Colonic mucosa (tissue), 4 donors: ENCODE measurements at places on chromosomes 3 and 15. TPM values are rescaled to one million over a fixed set of nuclear protein-coding genes. Genes with fewer than 3 reads are reported as not detected.

GRCh38 chr3:135248213-135248612, 453.2 kb downstream of the EPHB1 start:
- no peaks in the 10 kb centered on the region for H3K27me3 ChIP-seq
- no peak overlapping the region for H3K4me3 ChIP-seq
- DNase-seq = no peak
- no peaks in the 10 kb centered on the region for H3K4me1 ChIP-seq
- no peak overlapping the region for H3K27ac ChIP-seq
- no peaks in the 10 kb centered on the region for H3K36me3 ChIP-seq

DNA sequence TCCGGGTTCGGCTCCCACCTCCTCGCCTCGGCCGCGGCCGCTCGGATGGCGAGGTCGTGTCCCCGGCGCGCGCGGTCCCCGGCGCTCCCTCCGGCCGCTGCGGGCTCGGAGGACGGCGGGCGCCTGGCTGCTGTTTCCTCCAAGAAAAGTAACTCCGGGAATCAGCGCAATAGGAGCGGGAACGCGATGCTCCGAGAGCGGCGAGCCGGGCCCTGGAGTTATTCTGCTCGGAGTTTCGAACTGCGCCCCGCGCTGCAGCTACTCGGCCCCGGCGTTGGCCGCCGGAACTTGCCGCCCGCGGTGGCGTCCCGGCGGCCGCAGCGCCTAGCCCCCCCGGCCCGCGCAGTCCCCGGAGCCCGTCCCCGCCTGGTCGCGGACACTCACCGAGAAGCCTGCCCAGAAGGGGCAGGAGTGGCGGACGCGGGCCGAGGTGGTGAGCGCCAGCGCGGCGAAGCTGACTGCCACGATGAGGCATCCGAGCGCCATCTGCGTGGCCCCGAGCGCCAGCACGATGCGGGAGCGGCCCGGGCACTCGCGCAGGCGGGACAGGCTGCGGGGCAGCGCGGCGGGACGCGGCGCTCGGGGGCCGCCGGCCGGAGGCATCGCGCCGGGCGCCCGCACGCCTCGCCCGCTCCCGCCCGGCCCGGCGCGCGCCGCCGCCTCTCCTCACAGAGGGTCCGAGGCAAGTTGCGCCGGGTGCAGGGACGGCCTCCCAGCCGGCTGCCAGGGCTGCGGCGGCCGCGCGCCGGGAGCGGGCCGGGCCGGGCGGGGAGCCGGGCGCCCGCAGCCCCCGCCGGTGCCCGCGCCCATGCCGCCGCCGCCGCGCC, 251.9 kb downstream of the TJP1 start:
- no peaks in the 10 kb centered on the region for H3K4me1 ChIP-seq
- H3K36me3 ChIP-seq = no peaks in the 10 kb centered on the region
- H3K4me3 ChIP-seq = peak overlapping the region; percentile 55

GRCh38 chr3:25532431-25533162, 104.5 kb downstream of the RARB start:
- no peaks in the 10 kb centered on the region for H3K27me3 ChIP-seq
- no peaks in the 10 kb centered on the region for H3K4me1 ChIP-seq
- peak; percentile 45 for DNase-seq
- H3K27ac ChIP-seq = no peak overlapping the region
- H3K36me3 ChIP-seq = no peaks in the 10 kb centered on the region
- no peak overlapping the region for H3K4me3 ChIP-seq

DNA sequence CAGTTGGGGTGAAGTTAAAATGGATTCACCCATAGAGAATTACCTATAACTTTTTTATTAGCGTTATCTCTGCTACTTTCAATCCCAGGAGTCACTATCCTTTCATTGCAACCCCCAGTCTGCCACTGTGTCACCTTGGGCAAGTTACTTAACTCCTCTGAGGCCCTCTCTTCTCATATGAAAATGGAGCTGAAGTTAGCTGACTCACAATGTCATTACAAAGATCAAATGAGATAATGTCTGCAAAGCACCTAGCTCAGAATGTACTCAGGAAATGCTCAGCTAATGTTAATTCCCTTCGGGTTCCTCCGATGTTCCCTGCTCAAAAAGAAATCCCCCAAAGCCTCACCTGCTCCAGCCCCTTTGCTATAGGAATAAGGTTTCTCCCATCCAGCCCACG, 50.0 kb downstream of the TRIM42 start:
- H3K36me3 ChIP-seq = no peaks in the 10 kb centered on the region
- H3K27me3 ChIP-seq = no peaks in the 10 kb centered on the region
- no peak for DNase-seq
- no peak overlapping the region for H3K4me3 ChIP-seq

GRCh38 chr15:75801859-75802593, 41.2 kb upstream of the UBE2Q2 start:
- peaks cover 17% of the 10 kb centered on the region for H3K27me3 ChIP-seq
- H3K27ac ChIP-seq = no peak overlapping the region

DNA sequence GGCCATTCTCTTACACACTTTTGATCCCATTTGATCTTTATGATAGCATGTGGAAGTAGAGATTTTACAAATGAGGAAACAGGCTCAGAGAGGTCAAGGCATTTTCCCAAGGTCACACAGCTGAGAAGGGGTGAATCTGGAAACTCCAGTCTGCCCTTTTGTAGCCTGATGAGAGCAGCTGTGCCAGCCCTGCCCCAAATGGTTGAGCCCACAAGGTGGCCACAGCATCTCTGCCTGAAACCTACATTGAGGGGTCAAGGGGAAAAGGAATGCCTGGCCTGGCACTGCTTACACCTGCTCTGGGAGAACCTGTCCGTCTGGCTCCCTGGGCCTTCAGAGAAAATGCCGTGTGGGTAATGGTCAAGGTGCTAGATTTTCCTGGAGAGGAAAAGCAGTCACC, 200.2 kb upstream of the LINGO1 start:
- no peaks in the 10 kb centered on the region for H3K36me3 ChIP-seq
- no peak overlapping the region for H3K27ac ChIP-seq
- no peak for DNase-seq
- H3K4me3 ChIP-seq = no peak overlapping the region
- no peaks in the 10 kb centered on the region for H3K4me1 ChIP-seq

DNA sequence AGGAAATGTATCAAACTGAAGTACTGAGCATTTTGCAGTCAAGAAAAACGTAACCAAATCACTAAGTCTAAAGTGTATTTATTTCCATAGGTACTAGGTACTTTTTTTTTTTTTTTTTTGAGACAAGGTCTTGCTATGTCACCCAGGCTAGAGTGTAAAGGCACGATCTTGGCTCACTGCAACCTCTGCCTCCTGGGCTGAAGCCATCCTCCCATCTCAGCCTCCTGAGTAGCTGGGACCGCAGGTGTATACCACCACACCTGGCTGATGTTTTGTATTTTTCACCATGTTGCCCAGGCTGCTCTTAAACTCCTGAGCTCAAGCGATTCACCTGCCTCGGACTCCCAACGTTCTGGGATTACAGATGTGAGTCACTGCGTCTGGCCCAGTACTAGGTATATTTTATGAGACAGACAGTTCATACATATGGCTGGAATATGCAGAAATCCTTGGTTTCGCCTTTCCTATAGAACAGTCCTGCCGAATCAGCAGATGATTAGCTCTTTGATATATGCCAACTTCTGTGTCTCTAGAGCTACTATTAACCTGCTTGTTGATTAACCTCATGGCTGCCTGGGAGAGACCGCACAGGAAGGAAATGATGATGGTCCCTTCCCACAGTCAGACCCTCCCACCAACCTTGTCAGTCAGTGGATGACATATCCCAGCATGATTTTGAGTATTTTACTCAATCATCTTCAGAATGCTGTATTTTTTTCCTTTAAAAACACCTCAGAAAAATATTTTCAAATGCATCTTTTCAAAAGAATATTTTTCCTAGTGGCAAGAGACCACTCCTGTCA, 32.3 kb downstream of the TMOD3 start:
- no peak overlapping the region for H3K27ac ChIP-seq
- H3K4me3 ChIP-seq = no peak overlapping the region
- H3K4me1 ChIP-seq = no peaks in the 10 kb centered on the region
- H3K27me3 ChIP-seq = no peaks in the 10 kb centered on the region
- H3K36me3 ChIP-seq = peaks cover 10% of the 10 kb centered on the region
- no peak for DNase-seq

DNA sequence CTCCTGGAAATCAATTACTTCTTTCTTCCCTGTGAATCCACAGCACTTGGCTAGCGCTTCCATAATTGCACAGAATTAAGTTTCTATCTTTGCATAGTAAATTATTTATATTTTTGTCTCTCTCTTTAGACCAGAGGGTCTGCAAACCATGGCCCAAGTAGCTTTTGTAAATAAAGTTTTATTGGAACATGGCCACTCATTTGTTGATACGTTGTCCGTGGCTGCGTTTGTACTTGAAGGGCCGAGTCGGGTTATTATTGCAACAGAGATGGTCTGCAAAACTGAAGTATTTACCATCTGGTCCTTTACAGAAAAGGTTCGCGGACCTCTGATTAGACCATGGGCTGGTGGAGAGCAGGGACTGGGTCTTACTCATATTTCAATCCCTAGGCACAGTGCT, 102.5 kb downstream of the RPLP1 start:
- H3K4me1 ChIP-seq = peaks cover 4% of the 10 kb centered on the region
- no peaks in the 10 kb centered on the region for H3K36me3 ChIP-seq
- H3K27ac ChIP-seq = peak overlapping the region; percentile 24
- no peaks in the 10 kb centered on the region for H3K27me3 ChIP-seq
- H3K4me3 ChIP-seq = no peak overlapping the region
- DNase-seq = no peak

DNA sequence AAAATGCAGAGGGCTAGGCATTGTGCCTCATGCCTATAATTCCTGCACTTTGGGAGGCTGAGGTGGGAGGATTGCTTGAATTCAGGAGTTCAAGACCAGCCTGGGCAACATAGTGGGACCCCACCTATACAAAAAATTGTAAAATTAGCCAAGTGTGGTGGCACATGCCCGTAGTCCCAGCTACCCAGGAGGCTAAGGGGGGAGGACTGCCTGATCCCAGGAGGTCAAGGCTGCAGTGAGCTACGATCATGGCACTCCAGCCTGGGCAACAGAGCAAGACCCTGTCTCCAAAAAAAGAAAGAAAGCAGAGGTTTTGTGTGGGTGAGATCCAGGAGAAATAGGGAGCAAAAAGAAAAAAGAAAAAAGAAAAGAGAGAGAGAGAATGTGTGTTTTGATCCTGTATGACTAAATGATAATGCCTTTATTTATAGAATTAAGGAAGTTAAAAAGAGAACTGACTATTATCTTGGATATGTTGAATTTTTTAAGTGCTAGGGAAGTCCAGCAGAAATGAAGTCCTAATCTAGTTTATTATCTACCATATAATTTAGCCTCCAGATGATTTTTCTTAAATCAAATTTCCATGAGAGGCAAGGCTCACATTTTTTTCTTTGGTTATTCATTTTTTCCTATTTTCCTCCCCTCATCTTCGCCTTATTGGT, 4.8 kb downstream of the TTBK2 start:
- no peak overlapping the region for H3K27ac ChIP-seq
- no peak overlapping the region for H3K4me3 ChIP-seq
- H3K4me1 ChIP-seq = no peaks in the 10 kb centered on the region
- H3K27me3 ChIP-seq = no peaks in the 10 kb centered on the region

- H3K27me3 ChIP-seq = no peaks in the 10 kb centered on the region
- H3K4me1 ChIP-seq = no peaks in the 10 kb centered on the region
- no peaks in the 10 kb centered on the region for H3K36me3 ChIP-seq
- no peak overlapping the region for H3K4me3 ChIP-seq
- H3K27ac ChIP-seq = no peak overlapping the region
These were observed 799.7 kb downstream of the CADM2 start for GRCh38 chr3:85758442-85758841.

- no peaks in the 10 kb centered on the region for H3K36me3 ChIP-seq
- H3K27ac ChIP-seq = peak overlapping the region; percentile 63
- H3K27me3 ChIP-seq = no peaks in the 10 kb centered on the region
- no peaks in the 10 kb centered on the region for H3K4me1 ChIP-seq
- no peak for DNase-seq
- H3K4me3 ChIP-seq = peak overlapping the region; percentile 36
These were observed 141.1 kb downstream of the PGPEP1L start for GRCh38 chr15:98866511-98866910.

DNA sequence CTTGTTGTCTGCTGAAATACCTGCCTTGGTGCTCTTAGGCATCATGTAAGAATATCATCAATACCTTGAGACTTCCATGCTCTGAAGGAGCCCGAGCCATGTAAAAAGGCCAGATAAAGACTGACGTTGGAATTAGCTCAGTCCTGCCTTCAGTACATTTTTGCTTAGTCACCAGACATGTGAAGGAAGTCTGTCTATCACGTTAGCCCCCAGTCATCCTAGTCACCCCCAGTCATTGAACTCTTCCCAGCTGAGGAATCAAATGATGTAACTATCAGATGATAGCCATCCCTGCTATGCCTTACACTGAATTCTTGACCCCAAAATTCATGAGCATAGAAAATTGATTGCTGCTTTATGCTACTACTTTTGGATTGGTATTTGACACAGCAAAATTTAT, 351.2 kb upstream of the SGO1 start:
- H3K4me1 ChIP-seq = no peaks in the 10 kb centered on the region
- DNase-seq = no peak
- no peaks in the 10 kb centered on the region for H3K27me3 ChIP-seq
- no peaks in the 10 kb centered on the region for H3K36me3 ChIP-seq

DNA sequence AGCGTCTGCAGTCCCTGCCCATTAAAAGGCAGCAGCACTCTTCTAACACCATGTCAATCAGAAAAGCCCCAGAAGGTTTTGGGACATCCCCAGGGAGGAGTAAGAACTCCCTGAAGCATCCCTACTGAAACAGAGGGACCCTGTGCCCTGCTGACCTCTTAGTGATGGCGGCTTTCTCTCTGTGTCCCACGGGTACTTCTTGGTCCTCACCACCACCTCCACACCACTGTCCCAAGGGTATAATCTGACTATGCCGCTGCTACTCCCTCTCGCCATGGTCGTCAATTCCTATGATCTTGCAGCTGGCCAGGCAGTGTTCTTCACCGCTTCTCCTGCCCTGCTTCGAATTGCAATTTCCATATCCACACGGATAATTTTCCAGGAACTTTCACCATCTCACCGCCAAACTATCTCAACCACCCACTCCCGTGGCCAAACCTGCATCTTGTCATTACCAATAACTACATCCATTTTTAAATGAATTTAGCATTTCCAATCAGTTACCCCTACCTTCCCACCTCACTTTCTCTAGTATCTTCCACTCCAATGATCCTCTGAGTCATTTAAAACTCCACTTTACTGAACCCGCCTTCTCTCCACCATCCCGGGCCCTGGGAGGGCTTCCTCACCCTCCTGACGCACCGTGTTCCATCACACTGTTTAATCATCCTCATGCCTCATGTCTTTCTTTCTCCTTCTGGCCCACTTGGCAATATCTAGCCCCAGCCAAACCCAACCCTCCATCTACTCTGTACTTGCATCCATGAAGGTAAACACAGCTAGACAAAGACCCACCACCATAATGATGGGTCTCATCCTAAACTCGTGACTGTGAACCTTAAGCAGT, 23.7 kb downstream of the PRR23E start:
- H3K27me3 ChIP-seq = no peaks in the 10 kb centered on the region
- H3K4me3 ChIP-seq = no peak overlapping the region
- no peak overlapping the region for H3K27ac ChIP-seq
- no peaks in the 10 kb centered on the region for H3K36me3 ChIP-seq
- DNase-seq = no peak
- no peaks in the 10 kb centered on the region for H3K4me1 ChIP-seq

The CELSR3 gene
- total RNA-seq = 1.3 TPM

The MYRIP gene
- 6.3 TPM for total RNA-seq

The CYP8B1 gene
- 0.20 TPM for total RNA-seq

The BFSP2 gene
- total RNA-seq = not detected

The ANKDD1A gene
- 0.32 TPM for total RNA-seq

The AGTR1 gene
- total RNA-seq = 0.47 TPM

The NGLY1 gene
- total RNA-seq = 50.3 TPM

The PRRT3 gene
- total RNA-seq = 0.96 TPM
